ENCODE measurements at places on chromosomes 2 and 18.
A peak's percentile ranks its signal among the peaks of the same experiment; 100 is the strongest.

DNA sequence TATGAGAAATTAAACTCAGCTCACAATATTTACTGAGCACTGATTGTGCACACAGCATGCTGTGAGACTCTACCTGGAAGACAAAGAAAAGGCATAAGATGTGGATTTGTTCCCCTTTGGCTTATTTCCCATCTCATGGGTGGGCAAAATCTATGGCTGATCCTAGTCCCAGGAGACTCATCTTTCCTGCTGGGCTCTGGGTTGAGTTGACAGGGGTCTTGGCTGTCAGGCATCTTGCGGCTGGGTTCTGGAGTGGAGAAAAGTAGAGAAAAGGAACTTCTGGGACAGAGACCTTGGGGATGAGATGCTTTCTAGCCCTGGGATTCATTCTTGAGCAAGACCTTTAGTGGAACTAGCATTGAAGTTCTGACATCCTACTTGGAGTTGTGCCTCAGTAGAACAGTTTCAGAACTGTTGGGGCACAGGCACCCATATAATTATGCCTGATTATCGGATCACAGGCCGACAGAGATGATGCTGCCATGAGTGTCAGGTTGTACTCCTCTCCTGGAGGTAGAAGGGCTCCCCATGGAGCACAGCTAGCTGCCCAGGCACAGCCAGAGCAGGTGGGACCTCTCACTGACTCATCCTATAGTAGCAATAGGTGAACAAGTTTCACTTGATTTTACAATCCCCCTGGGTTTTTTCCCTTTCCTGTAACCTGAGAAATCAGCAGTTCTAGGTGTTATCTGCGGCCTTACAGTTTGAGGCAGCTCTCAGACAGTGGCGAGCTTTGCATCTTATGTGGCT is 260.9 kb downstream of the CYRIA start:
- DNase-seq, result no peak

- DNase-seq, result peak; percentile 71
Observed at GRCh38 chr2:224039080-224039769, at the start of gene SERPINE2. Gene SERPINE2, minus strand, starts transcription at chr2:224039286. Its CDS starts 37,386 bp downstream, at chr2:224001900.

DNA sequence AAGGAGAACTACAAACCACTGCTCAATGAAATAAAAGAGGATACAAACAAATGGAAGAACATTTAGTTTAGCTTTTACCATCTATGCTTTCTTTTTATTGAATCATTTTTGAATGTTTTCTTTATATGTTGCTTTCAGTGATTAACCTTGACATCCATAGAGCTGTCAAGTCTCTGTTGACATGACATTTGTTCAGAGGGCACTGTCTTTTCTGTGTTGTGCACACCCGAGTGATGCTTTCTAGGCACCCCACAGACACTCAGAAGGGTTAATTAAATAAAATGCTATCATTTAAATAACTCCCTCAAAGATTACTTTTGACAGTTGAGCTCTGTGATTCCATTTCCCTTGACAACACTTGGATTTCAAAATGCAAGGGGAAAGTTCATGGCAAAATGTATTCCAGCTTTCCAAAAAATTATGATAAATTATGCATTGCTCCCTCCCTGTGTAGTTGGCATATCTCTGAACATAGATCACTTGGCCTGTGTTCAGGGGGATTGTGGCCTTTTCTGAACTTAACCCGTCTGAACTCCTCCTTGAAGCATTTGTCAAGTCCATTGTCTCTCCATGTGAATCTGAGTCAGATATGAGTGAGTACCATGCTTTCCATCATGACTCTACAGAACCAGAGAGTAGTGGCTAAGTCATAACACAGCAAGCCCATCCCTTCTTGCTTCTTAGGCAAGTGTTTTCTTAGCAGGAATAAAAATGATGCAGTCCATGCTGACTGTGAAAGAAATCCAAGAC is 372.6 kb downstream of the RPRM start:
- DNase-seq, result no peak

DNA sequence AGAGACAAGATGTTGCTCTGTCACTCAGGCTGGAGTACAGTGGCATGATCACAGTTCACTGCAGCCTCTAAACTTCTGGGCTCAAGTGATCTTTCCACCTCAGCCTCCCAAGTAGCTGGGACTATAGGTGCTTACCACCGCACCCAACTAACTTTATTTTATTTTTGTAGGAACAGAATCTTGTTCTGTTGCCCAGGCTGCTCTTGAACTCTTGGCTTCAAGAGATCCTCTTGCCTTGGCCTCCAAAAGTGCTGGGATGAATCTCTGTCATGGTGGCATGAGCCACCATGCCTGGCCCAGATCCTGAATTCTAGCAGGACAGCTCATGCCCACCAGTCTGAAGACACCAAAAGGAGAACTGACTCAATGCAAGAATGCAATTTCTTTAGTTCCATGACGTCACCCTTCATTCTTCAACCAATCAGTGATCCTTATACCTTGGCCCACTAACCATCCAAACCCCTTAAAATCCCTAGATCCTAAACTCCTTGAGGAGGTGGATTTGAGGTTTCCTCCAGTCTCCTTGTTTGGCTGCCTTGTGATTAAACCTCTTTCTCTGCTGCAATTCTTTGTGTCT is 25.6 kb upstream of the CXXC1 start:
- DNase-seq, result no peak

GRCh38 chr2:36343606-36344005 is 12.0 kb upstream of the CRIM1 start:
- DNase-seq, result no peak

GRCh38 chr18:6997808-6998207 is 119.8 kb downstream of the LAMA1 start:
- DNase-seq, result no peak

DNA sequence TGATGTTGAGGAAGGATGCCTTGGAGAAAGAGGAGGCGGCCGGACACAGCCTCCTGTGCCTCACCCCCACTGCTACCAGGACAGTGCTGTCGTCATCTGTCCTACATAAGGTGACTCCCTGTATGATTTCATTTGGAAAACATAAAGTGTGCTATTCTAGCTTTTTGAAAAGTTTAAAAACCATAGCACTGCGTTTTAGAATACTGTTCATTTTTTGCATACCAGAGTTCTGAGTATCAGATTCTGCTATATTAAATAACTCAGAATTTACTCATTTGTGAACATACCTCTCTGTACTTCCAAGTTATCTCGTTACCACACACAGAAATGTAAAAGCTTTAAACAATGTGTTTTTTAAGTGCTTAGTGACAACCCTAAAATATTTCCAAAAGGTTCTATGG is 302.9 kb downstream of the LRRTM1 start:
- peak; percentile 86 for DNase-seq

- no peak for DNase-seq
Observed at GRCh38 chr2:142714600-142714999, 162.9 kb upstream of the KYNU start.

- no peak for DNase-seq
Observed at GRCh38 chr18:46574743-46575115, 82.3 kb downstream of the LOXHD1 start.

GRCh38 chr18:29596959-29597358 is 1420.0 kb upstream of the CDH2 start:
- DNase-seq, result no peak

DNA sequence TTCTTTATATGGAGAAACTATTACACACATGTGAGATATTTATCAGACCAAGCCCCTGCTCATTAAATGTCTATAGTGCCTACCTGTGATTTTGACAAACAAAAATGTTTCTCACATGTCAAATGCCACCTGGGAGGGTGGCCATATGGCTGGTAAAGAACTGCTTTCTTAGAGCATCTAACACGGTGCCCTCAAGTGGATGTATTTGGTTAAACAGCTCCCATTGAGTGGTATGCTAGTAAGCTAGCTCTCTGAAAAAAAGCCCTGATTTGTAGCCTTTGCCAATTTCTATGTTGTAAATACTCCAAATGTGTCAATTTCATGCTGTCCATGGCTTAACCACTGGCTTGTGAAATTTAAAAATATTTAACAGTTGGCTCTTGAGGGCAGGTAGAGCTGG is 94.6 kb downstream of the PMAIP1 start:
- no peak for DNase-seq

- peak; percentile 5 for DNase-seq
Observed at GRCh38 chr2:203728321-203728720, 21.9 kb downstream of the CD28 start.

GRCh38 chr2:69889302-69889701 is 4.5 kb upstream of the SNRNP27 start:
- no peak for DNase-seq

GRCh38 chr2:216516730-216517350 is 18.2 kb downstream of the RPL37A start:
- DNase-seq, result peak; percentile 52

- no peak for DNase-seq
Observed at GRCh38 chr2:171407030-171407675, 26.6 kb downstream of the METTL8 start.

GRCh38 chr2:58764338-58765104 is 523.4 kb upstream of the FANCL start:
- DNase-seq, result no peak

- peak; percentile 20 for DNase-seq
Observed at GRCh38 chr2:11955314-11955713, 208.9 kb downstream of the LPIN1 start.

DNA sequence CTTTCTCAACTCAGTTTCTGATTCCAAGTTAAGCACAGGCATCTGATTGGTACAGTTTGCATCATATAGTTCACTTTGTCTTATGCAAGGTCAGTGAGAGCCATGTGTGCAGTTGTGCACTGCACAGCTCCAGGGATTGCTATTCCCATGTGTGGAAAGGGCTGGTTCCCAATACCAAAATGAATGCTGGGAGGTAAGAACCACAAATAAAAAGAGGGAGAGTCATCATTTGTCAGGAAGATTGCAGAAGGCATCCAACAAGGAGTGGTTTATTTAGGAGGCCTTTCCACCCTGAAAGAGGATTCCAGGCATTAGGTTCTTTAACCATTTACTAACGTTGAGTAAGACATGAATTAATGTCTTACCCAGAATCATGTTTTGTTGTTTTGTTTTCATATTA is 141.2 kb upstream of the ST6GAL2 start:
- DNase-seq, result peak; percentile 50

- no peak for DNase-seq
Observed at GRCh38 chr2:64344999-64345576, 108.9 kb upstream of the LGALSL start.

DNA sequence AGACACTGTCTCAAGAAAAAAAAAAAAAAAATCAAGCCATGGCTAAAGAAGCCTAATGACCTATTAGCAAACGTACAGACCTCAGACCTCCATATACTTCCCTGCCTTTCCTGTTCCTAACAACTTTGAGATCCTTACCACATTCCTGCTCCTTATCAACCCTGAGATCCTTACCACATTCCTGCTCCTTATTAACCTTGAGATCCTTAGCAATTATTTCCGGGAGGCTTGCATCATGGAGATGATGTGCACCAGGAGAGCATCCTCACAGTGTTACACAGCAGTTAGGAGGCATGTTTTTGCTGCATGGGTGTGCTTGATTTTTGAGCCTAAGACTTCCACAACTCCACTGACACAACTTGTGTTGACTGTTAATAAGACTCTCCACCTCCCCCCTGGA is 54.6 kb upstream of the RASGRP3 start:
- DNase-seq, result no peak

- DNase-seq, result no peak
Observed at GRCh38 chr2:192004188-192004963, 157.5 kb upstream of the CAVIN2 start.

- DNase-seq, result no peak
Observed at GRCh38 chr18:23539296-23539695, 36.0 kb downstream of the RMC1 start.

DNA sequence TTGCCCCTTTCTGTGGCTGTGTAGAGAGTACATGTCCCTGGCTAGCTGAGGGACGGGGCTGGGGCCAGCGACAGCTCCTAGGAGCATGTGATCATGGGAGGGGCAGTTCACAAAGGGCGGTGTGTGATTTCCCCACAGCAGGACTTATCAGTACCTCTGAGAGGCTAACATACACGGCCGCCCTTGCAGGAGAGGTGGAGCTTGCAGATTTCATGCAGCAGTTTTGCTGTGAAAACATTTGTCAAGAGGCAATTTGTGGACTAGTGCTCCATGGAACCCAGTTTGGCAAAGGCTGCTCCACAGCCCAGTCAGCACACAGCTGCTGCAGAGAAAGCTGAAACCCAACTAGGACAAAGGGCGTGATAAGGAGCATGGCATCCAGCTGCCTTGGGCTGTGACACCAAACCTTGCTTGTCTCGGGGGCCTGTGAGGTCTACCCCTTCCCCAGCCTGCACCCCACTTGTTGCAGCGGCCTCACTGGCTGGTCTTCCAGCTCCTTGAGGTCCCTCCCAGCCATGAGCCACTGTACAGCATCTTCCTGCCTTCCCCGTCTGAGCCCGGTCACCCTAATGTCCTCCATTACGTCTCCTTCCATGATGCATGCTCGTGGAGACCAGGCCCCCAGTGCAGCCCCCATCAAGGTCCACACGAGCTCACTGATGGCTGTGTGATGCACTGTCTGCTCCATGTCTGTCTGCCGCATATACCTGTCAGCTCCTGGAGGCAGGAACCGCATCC is 121.4 kb upstream of the HDAC4 start:
- DNase-seq, result no peak

DNA sequence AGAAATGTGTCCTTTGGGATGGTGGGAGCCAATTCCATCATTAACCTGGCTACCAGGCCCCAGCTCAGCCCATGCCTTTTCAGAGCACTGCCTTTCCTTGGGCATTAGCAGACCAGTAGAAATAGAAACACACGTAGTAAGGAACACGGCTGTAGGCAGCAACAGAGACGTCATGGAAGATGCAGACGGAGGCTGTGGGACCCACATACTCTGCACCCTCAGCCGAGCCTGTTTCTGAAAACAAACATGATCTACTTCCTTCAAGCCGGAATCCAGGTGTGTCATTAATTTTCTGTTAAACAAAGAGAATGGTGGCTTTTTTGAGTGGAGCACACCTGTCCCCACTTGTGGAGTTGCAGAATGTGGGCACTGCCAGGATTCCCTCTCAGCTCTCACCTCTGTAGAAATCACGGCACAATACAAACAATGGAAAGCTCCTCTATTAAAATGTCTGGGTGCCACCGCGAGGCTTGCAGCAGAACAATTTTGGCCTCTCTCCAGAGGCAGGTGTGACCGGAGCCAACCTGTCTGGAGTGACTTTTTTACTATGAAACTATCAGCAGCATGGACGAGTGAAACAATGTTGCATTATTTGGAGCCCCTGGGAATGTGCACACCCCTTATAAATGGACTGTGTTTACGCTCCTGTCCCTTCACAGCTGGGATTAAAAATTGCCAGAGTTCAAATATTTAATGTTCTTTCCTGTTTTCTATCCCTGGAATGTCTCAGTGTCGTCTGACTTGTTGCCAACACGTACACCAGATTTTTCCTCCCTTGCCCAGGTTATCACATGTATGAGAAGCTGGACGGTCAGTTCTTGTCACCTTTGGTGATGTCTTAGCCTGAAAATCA is 31.7 kb downstream of the SPP2 start:
- DNase-seq, result no peak

DNA sequence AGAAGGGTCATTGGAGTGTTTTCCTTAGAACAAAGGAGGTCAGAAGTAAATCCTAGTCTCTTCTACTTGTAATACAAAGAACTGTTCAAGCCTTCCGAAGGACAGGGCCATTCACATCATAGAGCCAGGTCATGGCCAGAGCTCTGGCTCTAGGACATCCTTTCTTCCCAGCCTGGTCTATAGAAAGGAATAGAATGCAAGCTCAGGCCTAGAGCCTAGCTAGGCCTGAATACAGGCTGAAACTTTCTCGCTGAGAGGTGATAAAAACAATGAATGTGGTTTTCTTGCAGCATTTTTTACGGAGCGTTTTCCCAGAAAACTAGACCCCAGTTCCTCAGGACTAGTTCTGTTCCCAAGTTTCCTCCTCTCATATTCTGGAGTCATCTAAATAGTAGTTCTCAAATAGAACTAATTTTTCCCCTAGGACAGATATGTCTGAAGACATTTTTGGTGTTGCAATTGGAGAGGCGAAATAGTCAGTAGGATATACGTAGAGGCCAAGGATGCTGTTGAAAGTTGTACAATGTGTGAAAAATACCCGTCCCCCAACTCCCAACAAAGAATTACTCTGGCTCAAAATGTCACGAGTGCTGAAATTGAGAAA is 6.8 kb downstream of the UGT1A6 start:
- DNase-seq, result no peak

All from fibroblast of upper back skin (primary cell).